ENCODE measurements at places on chromosomes 1 and 21.

- no peak for DNase-seq
Measured at GRCh38 chr21:28239340-28239739, 753.3 kb downstream of the LTN1 start.

- DNase-seq: no peak
Measured at GRCh38 chr1:59044535-59045121, 252.3 kb upstream of the FGGY start.

DNA sequence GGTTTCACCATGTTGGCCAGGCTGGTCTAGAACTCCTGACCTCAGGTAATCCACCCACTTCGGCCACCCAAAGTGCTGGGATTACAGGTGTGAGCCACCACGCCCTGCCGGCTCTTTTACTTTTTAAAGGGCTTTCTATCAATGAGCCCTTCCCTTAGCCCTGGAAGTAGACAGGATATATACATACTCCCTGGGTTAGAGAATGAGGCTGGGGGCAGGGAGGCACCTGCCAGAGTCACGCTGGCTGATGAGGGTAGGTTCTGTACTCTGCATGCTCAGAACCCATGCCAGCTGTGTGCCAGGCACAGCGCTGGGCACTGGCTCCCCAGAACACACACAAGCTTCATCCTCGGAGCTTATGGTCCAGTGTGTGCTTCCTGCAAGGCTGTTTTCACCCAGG, 113.6 kb upstream of the IPO9 start:
- no peak for DNase-seq

- no peak for DNase-seq
Measured at GRCh38 chr1:159914252-159915018, 10.9 kb downstream of the TAGLN2 start.

- DNase-seq: no peak
Measured at GRCh38 chr1:31181515-31182343, 58.0 kb downstream of the NKAIN1 start.

GRCh38 chr1:223556414-223557129, 108.9 kb downstream of the CAPN8 start:
- DNase-seq: no peak

GRCh38 chr21:31946231-31946630, 73.4 kb downstream of the HUNK start:
- DNase-seq: no peak

GRCh38 chr1:171805395-171806115, 24.1 kb downstream of the METTL13 start:
- DNase-seq: no peak

- no peak for DNase-seq
Measured at GRCh38 chr1:30551603-30552002, 171.8 kb downstream of the MATN1 start.

DNA sequence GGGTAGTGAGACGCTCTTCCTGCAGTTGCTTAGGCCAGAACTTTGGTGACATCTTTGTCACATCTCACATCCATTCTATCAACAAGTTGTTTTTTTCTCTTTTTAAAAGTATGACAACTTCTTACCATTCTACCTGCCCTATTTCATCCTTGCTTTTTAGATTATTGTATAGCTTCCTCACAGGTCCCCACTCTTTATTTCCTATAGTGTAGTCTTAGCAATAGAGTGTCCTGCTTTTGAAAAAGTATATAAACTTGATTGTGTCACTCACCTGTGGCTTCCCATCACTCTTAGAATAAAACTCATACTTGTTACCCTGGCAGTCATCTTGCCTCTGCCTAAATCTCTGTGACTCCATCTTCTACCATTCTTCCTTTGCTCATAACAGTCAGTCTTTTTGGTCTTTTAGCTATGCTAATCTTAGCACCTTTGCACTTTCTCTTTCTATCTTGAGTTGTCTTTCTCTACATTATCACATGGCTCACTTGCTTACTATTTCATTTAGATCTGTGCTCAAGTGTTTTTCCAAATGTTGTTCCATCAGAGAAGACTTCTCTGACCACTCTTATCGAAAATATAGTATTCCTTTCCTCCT, 9.5 kb downstream of the CDC73 start:
- DNase-seq: no peak

DNA sequence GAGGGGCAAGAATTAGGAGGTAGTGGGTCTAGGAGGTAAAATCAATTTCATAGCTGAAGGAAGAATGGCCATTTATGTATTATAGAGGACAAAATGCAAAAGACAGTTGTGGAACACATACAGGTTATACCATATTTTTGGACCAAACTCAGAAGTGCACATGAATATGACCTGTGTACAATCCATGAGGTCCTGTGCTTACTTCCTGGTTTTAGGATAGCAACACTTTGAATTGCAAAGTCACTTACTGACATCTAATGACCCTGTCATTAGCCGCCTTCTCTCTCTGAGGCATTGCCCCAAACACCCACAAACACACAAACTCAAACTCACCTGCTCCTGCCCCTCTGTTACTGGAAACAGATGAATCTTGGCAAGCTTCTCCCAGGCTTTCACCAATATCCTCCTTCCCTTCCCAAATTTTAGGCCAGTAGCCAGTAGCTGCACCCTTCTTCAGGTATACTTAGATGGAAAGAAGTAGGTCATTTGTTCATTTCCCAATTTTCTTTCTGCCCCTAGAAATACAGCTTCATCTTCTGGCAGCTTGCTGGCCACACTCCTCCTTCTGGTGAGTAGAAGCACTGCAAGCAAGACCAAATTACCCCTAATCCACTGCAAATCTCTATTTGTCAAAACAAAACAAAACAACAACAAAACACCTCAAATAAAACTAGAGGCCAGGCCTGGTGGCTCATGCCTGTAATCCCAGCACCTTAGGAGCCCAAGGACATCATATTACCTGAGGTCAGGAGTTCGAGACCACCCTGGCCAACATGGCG, 13.7 kb upstream of the RPL5 start:
- peak; percentile 6 for DNase-seq

DNA sequence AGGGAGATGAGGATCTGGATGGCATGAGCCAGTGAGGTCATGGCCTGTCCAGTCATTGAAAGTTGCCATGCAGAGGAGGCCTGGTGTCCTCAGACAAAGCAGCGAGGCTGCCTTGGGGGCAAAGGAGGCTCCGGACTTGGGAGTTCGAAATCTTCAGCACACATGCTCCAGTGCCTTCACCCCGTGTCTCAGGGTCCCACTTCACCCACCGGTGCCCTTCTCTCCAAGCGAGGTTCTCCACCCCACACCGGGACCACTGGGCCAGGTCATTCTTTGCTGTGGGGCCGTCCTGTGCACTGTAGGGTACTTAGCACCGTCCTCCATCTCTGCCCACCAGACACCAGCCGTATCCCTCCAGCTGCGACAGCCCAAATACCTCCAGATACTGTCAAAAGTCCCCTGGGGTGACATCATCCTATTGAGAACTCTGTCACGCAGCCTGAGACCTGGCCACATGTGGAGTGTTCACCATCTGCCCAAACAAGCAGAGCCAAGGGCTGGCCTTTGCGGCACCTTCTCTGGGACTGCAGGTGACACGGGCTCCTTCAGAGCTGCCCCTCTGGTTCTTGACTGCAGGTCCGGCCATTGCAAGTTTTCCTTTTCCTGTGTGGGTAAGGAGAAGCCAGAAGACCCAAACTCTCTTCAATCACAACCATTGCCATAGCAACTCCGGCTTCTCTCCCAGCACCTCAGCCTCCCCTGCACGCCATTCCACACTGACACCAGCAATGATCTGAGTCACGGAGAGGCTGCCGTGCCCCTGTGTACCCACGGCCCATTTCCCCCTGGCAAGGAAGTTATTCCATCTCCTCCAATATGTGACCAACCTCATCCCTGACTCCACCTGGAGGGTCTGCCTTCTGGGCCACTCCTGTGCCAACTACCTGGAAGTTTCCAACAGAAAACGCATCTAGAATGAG, 20.4 kb upstream of the PDE9A start:
- DNase-seq: no peak

GRCh38 chr21:40976198-40977109, 129.5 kb upstream of the DSCAM start:
- no peak for DNase-seq

GRCh38 chr1:38585971-38586370, 273.6 kb downstream of the RRAGC start:
- no peak for DNase-seq

GRCh38 chr21:43916691-43917514, 51.9 kb downstream of the AGPAT3 start:
- no peak for DNase-seq

GRCh38 chr21:29193072-29193471, 62.6 kb downstream of the MAP3K7CL start:
- DNase-seq: peak; percentile 13

GRCh38 chr1:59361766-59362165, 64.9 kb downstream of the FGGY start:
- no peak for DNase-seq

- no peak for DNase-seq
Measured at GRCh38 chr1:59698386-59698785, 116.4 kb upstream of the HOOK1 start.

DNA sequence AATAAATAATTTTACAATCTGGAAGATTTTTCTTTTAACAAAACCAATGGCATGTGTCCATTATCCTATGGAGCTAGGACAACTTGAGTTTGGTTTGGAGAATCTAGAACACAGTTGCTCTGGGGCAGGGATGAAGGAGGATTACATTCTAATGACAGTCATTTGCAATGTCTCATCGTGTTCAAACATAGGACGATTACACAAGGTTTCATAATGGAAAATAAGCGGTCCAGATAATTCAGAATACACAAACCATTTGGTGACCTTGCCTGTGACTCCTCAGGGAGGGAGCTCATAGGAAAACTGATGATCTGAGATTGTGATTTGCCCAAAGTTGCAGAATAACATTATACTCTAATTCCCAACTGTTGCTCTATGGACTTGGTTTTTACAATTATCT, 27.6 kb upstream of the RGL1 start:
- DNase-seq: no peak

- DNase-seq: no peak
Measured at GRCh38 chr21:41752231-41752681, 14.6 kb downstream of the RIPK4 start.

- DNase-seq: no peak
Measured at GRCh38 chr1:111334169-111334568, 43.5 kb downstream of the CHIA start.

DNA sequence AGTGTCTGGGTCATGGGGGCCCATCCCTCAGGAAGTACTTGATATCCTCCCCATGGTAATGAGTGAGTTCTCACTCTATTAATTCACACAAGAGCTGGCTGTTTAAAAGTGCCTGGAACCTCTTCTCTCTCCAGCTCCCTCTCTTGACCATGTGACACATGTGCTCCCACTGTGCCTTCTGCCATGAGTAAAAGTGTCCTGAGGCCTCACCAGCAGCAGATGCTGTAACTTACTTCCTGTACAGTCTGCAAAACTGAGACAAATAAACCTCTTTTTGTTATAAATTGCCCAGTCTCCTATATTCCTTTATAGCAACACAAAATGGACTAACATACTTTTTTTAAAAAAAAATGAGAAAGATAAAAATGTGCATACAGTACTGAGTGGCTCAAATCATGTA, 24.0 kb downstream of the PUM1 start:
- DNase-seq: no peak

DNA sequence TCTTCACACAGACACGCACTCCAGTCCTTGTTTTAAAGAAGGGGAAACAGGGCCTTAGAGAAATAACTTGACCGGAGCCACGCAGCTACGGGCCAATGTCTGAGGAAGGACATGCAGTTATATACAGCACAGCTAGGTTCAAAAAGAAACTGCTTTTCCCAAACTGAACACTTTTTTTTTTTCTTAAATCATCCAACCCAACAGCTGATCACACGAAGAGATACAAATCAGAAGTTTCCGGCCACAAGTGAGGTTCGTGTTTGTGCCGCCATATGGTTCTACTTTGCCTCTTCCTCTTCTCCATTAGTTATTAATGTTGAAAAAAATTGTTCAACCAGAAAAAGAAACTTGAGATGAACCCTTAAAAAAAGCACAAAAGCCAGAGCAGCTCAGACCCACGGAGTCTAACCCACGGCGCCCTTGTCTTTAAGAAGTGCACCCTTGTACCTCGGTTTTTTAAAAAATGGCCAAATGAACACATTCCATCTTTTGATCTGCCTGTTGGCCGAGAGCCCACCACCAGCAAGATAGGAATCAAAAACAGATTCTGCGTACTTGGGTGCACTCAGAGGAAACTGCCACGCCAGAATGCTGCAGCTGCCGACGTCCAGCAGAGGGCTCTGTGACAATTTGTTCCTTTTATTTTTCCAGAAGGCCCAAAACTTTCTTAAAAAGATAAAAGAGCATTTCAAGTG, 78.9 kb downstream of the SLC66A1 start:
- DNase-seq: no peak

GRCh38 chr1:5913078-5913845, 79.0 kb downstream of the NPHP4 start:
- no peak for DNase-seq

DNA sequence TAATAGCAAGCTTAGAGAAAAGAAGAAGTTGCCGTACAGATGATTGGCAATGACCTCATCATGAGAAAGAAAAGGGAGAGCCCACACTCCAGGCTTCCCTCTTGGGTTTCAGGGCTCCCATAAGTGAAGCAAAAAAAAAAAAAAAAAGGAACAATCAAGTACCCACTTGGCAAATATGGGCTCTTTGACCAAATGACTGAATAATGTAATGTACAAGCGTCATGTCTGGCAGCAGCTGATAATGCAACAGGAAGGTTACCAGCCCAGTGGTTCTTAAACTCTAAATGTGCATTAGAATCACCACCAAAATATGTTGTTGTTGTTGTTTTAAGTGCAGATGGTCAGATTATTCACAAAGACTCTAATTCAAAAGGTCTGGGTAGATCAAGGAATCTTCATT, 13.5 kb downstream of the TNFSF4 start:
- DNase-seq: no peak

DNA sequence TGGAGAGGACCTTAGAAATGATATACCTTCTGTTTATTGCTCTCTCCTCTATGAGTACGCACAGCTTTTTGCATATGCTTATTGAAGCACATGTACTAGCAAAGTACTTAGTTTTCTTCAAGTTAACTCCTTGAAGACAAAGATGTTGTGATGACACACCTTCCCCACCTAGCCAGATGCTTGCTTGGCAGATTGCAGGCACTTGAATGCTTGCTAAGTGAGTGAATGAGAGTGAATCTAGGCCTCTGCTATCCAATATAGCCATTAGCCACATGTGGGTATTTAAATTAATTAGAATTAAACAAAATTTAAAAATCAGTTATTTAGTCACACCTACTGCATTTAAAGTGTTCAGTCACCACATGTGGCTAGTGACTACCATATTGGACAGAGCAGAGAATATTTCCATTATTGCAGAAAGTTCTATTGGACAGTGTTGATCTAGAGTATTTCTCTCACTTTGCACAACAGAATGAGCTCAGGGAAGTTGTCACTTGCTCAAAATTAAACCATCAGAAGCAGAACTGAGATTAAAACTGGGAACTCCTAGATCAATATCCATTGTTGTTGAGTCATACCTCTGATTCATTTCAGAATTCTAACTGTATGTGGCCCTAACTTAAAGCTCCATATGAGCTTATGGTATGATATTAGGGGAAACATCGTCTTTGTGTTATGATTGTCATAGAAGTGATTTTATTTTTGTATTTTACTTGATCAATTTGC, 8.6 kb upstream of the EEIG2 start:
- peak; percentile 89 for DNase-seq
